Neuronal stem cell (in vitro differentiated cells): ENCODE measurements at places on chromosomes 7 and 10.
A peak's percentile ranks its signal among the peaks of the same experiment; 100 is the strongest.

DNA sequence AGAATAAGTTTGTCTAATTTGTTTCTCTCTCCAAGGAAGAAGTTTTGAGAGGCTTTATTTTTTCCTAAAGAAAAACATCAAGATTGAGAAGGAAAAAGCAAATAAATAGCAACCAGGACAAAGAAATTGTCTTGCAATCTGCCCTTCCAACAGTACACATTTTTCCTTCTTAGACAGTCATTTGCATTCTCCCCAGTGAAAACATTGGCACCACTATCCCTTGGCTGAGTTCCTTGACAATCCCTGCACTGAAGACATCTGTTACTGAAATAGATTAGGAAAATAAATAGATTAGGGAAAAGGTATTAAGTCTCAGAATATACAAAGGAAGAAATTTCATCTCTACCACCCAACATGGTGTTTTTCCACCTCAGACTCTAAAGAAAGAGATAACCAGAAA, 12.2 kb upstream of the TMEM243 start:
- no peaks in the 10 kb centered on the region for H3K36me3 ChIP-seq
- H3K4me1 ChIP-seq = peaks cover 2% of the 10 kb centered on the region
- H3K4me3 ChIP-seq = no peak overlapping the region
- no peak overlapping the region for H3K27ac ChIP-seq
- H3K27me3 ChIP-seq = no peaks in the 10 kb centered on the region

GRCh38 chr7:129958643-129959470, 6.1 kb upstream of the UBE2H start:
- no peak overlapping the region for H3K27ac ChIP-seq
- H3K4me1 ChIP-seq = peaks cover 9% of the 10 kb centered on the region
- no peaks in the 10 kb centered on the region for H3K27me3 ChIP-seq
- H3K4me3 ChIP-seq = no peak overlapping the region
- no peaks in the 10 kb centered on the region for H3K36me3 ChIP-seq

DNA sequence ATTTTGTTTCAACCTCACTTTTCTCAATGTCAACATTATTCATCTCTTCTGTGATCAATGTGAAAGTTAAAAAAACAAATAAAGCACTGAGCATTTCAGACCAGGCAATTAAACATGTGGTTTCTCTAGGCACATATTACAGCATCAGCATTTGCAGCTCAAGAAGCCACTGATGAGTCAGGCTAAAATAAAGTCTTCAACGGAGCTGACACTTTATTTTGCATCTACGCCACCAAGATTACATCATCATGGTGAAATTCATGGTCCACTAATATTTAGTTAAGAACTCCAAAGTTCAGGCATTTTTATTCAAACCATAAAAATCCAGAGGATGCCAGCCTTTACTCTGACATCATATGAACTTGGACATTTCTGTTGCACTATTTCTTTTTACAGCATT, 33.0 kb downstream of the MAGI2 start:
- no peaks in the 10 kb centered on the region for H3K36me3 ChIP-seq
- no peak overlapping the region for H3K27ac ChIP-seq
- no peak overlapping the region for H3K4me3 ChIP-seq
- H3K4me1 ChIP-seq = no peaks in the 10 kb centered on the region
- H3K27me3 ChIP-seq = no peaks in the 10 kb centered on the region
- no peak for DNase-seq

DNA sequence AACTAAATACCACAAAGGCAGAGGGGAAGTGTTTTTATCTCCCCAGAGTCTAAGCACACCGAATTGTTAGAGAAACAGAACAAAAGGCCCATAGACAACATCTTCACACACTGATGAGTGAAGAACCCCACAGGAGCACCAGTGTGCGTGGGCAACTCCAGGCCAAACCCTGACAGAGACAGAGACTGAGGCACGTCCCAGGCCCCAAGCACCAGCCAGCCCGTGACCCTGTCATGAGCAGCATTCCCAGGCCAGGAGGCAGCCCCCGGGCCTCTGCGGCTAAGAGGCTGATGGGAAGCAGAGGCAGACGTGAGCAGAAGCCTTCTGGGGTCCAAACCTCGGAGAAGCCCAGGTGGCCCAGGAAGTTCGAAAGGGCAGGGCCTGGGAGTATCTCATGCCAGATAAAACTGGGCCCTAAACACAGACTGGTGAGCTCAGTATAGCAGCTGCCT, 184.4 kb downstream of the TCERG1L start:
- no peak for DNase-seq
- H3K27me3 ChIP-seq = peaks cover 2% of the 10 kb centered on the region
- no peaks in the 10 kb centered on the region for H3K36me3 ChIP-seq

DNA sequence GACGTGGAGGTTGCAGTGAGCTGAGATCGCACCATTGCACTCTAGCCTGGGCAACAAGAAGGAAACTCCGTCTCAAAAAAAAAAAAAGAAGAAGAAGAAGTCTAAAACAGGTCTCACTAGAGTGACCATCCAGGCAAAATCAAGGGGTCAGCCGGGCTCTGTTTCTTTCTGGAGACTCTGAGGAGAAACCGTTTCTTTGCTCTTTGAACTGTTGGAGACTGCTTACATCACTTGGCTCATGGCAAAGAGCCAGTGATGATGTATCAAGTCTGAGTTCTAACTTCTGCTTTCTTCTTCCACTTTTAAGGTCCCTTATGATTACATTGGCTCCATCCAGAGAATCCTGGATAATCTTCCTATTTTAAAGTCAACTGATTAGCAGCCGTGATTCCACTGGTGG, 306.8 kb downstream of the WDR11 start:
- DNase-seq = no peak
- no peaks in the 10 kb centered on the region for H3K36me3 ChIP-seq
- peaks cover 4% of the 10 kb centered on the region for H3K4me1 ChIP-seq
- H3K4me3 ChIP-seq = no peak overlapping the region

GRCh38 chr10:75770626-75771081, 339.2 kb downstream of the LRMDA start:
- H3K27ac ChIP-seq = no peak overlapping the region
- DNase-seq = no peak
- no peaks in the 10 kb centered on the region for H3K36me3 ChIP-seq
- peaks cover 3% of the 10 kb centered on the region for H3K4me1 ChIP-seq

- H3K36me3 ChIP-seq = peaks cover 13% of the 10 kb centered on the region
- H3K27ac ChIP-seq = no peak overlapping the region
- no peak for DNase-seq
- H3K4me3 ChIP-seq = no peak overlapping the region
- no peaks in the 10 kb centered on the region for H3K27me3 ChIP-seq
Measured at GRCh38 chr10:92970301-92971070, 90.1 kb upstream of the CYP26C1 start.

DNA sequence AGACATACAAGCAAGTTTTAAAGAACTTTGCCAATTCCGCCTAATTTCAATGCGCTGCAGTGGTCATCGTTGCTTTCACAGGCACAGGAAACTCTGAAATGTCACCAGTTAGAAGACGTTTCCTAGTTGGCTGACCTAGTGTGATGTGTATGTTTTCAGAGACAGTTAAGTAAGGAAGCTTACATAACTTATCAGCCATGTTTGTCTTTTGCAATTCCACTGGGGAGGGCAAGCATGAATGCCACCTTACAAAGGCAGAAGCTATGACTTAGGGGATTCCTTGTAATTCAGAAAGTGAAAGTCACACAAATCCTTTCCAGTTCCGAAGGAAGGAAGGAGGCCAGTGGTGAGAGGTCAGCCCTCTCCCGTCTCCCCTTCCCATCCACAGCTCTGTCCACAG, 15.0 kb upstream of the NPS start:
- no peaks in the 10 kb centered on the region for H3K4me1 ChIP-seq
- no peak for DNase-seq
- H3K4me3 ChIP-seq = no peak overlapping the region

DNA sequence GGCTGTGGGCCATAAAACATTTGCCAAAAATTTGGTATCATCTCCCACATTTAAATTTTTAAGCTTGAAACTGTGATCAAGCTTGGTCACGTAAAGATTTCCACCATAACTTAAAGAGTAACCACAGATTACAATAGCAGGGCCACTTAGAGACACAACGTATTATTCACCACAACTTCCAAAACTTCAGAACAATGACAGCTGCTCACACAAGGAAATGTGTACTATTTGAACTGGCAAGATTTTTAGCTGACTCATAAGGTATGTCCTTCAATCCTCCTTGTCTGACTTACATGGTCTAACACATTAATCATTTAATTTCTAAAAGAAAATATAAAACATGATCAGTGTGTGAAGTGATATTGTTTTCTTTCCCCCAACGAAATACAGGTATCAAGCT, 234.5 kb downstream of the PARD3 start:
- no peak for DNase-seq
- H3K27me3 ChIP-seq = no peaks in the 10 kb centered on the region
- no peak overlapping the region for H3K27ac ChIP-seq

DNA sequence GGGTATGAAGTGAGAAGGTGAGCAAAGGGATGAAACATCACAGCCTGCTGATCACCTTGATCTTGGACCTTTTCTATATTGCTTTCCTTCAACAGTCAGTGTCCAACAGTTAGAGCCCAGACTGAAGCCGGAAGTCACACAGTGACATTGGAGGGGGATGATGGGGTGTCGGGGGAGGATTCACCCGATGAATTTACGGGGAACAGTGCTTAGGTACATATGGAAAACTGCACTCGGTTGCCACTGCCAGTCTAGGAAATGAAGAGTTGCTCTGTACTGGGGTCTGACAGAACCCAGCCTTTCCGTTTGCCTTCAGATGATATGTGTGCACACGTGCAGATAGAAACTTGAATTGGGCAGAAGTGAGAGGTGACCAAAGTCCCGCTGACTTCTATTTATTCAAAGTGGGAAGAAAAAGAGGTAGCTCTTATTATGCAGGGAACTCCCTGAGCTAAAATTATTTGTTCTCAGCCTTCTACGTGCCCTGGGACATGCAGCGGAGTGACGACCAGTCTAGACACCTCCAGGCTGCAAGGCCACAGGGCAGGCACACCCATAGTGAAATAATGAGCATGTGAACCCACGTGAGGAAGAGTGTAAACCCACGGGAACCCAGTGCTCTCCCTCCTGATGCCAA, 107.2 kb upstream of the INHBA start:
- DNase-seq = no peak
- no peak overlapping the region for H3K27ac ChIP-seq
- no peaks in the 10 kb centered on the region for H3K27me3 ChIP-seq

DNA sequence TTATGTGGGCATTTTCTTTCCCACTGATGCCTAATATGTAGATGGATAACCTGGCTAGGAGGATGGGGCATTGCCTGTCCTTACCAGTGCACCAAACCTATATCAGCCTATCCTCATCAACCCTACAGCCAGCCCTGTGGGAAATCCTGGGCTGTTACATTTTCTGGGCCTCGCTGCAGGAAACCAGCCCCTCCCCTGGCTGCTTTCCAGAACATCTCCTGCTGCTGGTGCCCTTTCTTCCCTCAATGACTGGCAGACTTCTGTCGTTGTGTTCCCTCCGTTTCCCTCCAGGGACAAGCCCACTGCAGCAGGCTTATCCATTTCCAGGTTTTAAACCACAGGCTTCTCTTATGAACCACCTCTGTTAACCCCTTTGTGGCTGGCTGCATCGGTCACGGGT, 486.1 kb upstream of the COBL start:
- no peak overlapping the region for H3K4me3 ChIP-seq
- DNase-seq = no peak
- no peaks in the 10 kb centered on the region for H3K36me3 ChIP-seq
- no peak overlapping the region for H3K27ac ChIP-seq
- H3K4me1 ChIP-seq = no peaks in the 10 kb centered on the region

DNA sequence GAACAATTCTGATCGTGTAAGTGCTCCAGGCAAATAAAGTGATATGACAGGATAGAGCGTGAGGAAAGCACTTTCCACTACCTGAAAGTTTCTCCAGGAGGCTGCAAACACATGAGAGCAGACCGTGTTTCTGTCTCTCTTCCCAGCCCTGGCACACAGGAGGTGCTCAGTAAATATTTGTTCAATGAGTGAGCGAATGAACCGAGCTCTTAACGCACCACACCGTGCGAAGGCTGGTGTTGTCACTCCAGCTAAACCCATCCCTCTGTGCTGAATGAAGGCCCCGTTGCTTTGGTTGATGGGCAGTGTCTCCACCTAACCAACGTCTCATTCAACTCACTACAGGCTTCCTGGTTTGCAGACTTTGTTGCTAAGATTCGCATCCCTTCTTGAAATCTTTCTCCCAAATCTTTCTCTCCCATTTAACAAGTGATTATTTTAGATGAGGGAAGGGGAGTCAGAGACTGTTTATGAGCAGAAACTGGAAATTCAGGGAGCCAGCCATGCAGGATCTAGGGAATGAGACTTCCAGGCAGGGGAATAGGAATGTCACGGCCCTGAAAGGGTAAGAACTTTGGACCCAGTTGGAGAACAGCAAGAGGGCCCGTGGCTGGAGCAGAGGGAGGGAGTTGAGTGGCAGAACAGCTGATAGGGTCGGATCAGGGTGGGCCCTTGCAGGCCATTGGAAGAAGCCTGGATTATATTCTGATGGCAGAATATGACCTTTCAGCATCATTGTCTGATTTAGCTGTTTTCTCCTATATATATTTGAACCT, 282.6 kb downstream of the CAMK1D start:
- H3K4me3 ChIP-seq = no peak overlapping the region
- DNase-seq = no peak
- H3K27me3 ChIP-seq = no peaks in the 10 kb centered on the region
- no peaks in the 10 kb centered on the region for H3K4me1 ChIP-seq
- no peak overlapping the region for H3K27ac ChIP-seq

GRCh38 chr7:1644341-1645070, 25.6 kb upstream of the ELFN1 start:
- no peaks in the 10 kb centered on the region for H3K36me3 ChIP-seq
- no peak overlapping the region for H3K27ac ChIP-seq
- DNase-seq = no peak
- H3K27me3 ChIP-seq = no peaks in the 10 kb centered on the region
- H3K4me3 ChIP-seq = no peak overlapping the region

DNA sequence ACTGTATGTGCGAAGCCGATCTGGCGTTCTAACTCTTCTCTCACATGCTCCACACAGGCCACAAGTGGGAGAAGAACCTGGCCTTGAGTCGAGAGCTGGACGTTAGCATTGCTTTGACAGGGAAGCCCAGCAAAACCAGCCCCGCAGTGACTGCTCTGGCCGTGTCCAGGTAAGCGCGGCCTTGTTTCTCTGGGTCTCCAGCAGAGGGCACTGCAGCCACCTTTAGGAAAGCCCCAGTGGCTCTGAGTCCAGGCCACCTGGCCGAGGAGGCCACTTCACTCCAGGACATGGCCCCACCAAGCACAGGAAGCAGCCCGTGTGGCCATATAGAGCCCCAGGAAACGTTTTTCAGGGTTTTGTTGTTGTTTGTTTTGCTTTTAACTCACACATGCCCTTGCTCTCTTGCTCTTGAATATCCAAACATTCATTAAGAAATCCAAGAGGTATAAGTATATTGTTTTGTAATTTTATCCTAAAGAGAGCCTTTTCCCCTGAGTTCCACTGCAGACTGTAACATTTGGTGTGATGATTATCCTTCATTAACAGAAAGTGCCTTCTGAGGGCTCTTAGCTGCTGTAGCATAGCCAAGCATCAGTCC, 41.8 kb upstream of the LRRC18 start:
- no peak overlapping the region for H3K4me3 ChIP-seq
- peaks cover 8% of the 10 kb centered on the region for H3K27me3 ChIP-seq
- H3K27ac ChIP-seq = no peak overlapping the region
- no peaks in the 10 kb centered on the region for H3K4me1 ChIP-seq
- H3K36me3 ChIP-seq = no peaks in the 10 kb centered on the region
- DNase-seq = peak; percentile 44
